ENCODE measurements at places on chromosomes 2 and 18.

DNA sequence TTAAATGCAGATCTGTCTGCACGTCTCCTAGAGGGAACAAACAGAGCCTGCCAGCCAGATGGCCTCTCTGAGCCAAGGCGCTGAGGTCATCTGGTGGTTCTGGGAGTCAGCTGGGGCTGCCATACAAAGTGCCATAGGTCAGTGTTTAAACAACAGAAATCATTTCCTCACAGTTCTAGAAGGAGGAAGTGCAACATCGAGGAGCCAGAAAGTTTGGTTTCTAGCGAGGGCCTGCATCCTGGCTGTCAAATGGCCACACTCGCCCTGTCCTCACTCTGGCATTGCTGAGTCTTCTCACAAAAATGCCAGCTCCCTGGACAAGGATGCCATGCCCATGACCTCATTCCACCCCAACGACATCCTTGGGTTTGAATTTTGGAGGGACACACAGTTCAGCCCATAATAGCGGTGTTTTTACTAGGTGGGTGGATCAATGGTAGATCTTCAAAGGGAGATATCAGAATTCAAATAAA is 59.6 kb downstream of the MYT1L start:
- peak; percentile 21 for DNase-seq

GRCh38 chr2:234960175-234961088 is 8.6 kb downstream of the SH3BP4 start:
- no peak for DNase-seq

DNA sequence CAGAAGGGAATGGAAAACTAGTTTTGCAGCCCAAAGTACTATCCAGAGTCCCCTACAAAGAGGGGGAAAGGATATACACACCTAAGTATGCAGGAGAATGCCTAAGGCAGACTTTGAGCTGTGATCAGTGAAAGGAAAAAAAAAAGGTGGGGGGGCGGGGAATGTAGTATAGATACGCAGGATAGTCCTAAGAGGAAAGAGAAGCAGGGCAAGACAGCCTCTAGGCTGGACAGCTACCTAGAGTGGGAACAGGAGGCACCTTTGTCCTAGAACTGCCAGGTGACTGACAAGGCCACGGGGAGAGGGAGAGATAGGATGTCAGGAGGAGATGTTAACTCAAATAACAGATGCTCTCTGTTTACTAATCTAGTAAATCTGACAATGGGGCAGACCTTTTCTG is 6.0 kb downstream of the REEP1 start:
- no peak for DNase-seq

- peak; percentile 44 for DNase-seq
These were observed 762 bp upstream of the GAD1 start for GRCh38 chr2:170815746-170816503.

GRCh38 chr18:58937071-58937886 is 72.6 kb downstream of the ZNF532 start:
- peak; percentile 82 for DNase-seq

DNA sequence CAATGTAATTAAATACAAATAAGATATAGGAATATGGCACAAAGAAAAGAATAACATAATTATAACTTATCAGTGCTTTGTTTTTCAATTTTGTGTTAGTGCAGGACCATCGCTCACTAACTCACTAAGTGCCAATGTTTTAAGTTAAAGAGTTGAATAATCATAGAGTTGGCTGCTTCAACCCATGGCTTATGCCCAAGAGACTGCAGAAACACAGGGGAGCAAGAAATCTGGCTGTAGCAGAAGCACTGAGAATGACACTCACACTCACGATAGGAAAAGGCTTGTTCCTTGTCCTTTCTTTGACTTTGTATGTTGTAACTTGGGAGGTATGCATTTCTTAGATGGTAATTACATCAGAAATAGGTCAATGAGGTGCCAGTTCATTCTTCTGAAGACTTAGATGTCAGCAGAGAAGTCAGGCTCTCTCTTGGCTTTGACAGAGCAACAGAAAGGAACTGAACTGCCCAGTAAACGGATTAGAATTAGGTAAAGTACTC is 852.2 kb downstream of the LRRTM4 start:
- no peak for DNase-seq

DNA sequence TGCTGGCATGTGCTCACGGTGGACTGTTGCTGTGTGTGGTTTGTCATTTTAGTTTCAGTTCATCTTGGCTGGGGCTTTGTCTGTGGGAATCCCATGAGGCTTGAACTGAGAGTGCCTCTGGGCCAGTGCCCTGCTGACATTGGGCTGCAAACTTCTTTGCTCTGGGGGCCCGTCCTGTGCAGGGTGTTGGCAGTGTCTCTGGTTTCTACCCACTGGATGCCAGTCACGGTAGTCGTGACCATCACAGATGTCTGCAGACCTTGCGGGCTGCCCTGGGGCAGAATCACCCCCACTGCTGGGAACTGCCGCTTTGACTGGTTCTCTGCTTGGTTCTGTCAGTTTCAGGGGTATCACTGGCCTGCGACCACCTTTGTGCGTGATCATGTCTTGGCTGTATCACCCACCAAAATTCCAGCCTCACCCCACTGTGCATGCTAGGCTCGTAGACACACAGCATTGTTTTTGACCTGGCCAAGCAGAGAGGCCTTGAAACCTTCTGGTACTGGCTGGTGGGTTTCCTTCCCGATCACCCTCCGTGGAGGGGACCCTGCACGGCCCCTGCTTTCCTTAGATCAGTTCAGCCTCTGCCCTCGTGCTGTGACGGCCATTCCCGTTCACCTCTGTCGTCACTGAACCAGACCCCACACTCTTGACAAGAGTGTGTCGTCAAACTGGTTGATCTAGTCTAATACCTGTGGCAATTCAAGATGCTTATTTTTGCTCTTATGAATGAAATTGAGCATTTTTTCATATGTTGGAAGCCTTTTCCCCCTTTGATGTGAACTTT is 57.6 kb downstream of the KCNG2 start:
- DNase-seq, result no peak

DNA sequence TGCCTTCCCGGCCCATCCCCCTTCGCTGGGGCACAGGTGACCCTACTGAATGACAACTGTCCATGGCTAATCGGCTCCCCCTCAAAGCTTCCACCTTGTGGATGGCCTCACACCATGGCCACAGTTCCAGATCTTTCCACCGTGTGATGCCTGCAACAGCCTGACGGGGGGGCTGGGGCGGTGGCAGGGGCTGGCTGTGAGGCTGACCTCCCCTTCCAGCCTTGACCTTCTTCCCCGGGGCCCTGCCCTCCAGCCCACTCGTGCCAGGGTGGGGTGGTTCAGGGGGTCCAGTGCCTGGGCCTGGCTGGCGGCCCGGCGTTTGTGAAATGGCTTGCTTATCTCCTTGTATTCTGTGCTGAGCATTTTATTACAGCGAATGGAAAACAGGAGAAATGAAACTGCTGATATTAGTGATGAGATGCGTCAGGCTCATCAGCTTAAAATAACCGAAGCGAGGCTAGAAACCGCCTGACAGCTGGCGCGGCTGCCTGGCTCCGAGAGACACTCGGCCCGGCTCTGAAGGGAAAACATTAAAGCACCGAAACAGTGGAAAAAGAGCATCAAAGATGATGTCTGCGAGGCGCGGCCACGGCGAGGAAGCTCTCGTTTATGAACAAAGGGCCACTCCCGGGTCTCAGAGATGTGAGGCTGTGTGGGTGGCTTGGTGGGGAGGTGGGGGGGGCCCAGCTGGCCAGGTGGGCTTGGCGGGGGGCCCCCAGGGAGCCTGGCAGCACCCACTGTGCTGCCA is 916 bp upstream of the PDCD1 start:
- DNase-seq, result peak; percentile 82

GRCh38 chr2:20573620-20574422 is 77.1 kb downstream of the HS1BP3 start:
- no peak for DNase-seq

- no peak for DNase-seq
These were observed 407.3 kb upstream of the LYPD1 start for GRCh38 chr2:133077269-133077822.

GRCh38 chr2:437756-438393 is 150.0 kb upstream of the ALKAL2 start:
- DNase-seq, result no peak

Measured in inflammatory macrophage treated with lipopolysaccharide for 4 hours (primary cell).